ENCODE measurements at places on chromosomes 2 and 18. TPM values are rescaled to one million over a fixed set of nuclear protein-coding genes. Genes with fewer than 3 reads are reported as not detected.

DNA sequence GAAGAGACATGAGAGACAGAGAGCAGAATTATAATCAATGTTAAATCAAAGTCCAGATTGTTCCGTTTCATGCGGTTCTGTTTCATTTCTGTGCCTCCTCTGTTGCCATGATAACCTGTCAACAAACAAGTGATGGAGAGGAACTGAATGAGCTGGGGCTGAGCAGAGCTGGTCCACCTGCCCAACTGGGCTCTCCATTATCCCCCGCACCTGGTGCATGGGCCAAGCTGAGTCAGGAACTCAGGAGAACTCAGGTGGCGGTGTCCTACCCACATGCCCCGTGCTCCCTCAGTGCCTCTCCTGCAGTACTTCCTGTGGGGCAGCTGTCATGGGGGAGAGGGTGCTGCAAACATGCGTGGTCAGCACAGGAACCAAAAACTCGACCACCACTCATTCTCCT is 178.8 kb downstream of the TTC32 start:
- no peak for DNase-seq

GRCh38 chr18:43642727-43643330 is 365.5 kb upstream of the SYT4 start:
- no peak for DNase-seq

DNA sequence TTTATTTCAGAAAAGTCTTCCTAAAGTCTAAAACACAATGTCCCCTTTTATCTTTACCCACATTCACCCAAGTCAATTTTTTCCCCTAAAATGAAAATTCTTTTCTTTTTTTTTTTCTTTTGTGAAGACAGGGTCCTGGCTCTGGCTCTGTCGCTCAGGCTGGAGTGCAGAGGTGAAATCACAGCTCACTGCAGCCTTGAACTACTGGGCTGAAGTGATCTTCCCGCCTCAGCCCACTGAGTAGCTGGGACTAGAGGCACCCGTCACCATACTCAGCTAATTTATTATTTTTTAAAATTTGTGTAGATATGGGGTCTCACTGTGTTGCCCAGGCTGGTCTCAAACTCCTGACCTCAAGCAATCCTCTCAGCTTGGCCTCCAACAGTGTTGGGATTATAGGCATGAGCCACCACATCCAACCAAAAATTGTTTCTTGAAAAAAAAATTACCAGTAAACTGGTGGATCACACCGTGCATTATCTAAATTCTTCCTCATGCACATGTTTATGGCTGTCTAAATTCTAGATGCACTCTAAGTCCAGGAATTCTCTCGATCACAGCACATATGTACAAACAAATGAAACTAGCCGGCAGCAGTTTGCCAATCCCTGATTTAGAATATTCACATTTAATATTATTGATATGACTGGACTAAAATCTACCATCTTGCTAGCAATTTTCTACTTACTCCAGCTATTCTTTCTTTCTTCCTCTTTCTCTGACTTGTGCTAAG is 56.8 kb downstream of the OLA1 start:
- DNase-seq = no peak

GRCh38 chr2:199488772-199489400 is 31.1 kb upstream of the SATB2 start:
- peak; percentile 34 for DNase-seq

GRCh38 chr2:66761826-66762225 is 326.9 kb downstream of the MEIS1 start:
- DNase-seq = no peak

DNA sequence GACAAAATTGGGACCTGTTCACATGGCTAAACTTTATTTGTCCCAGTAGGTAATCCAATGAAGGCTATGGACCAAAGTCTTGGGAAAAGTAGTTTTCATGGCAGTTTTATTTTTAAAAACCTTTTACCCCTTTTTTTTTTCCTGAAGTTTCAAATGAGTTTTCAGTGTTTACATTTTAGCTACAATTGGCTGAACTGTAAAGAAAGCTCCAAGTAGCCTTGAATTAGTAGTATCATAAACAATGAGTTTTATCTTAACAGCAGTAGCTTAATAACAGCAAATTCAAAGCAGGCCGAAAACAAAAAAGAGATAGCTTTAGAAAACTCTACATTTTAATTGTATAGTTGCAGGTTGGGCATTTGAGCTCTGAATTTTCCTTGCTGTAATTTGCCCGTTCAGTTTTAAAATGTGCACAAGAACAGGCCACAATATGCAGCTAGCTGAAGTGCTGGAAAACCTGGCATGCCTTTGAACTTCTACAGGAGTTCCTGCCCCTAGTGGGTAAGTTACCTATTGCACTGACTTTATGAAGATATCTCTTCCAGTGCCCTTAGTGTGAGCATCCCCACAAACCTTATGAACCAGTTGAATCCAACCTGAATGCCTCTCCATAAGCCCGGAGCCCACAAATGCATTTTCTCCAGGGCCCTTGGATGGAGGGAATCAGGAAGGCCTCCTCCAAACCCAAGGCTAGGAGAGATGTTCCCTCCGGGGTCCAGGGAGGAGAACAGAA is 106.7 kb downstream of the XRCC5 start:
- DNase-seq = no peak

GRCh38 chr2:2698182-2699120 is 367.4 kb upstream of the MYT1L start:
- DNase-seq = no peak

- no peak for DNase-seq
These were observed 31.3 kb downstream of the DARS1 start for GRCh38 chr2:135954020-135954601.

DNA sequence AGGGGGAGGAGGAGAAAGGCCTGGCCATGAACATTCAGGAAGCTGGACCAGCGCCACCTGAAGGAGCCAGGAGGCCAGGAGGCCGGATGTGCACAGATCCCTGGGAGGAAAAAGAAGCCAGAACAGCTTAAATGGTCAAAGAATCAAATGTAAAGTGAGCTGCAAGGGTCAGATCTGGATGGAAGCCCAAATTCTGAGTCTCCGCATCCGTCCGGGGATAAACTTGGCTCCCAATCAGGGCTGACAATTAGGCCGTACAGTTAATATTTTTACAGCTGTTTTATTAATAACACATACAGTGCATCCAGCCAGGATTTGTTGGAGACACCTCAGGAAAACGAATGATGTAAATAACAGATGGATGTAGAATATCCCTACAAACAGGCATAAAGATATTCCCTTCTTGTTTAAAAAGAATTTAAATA is 495.1 kb upstream of the TCF4 start:
- DNase-seq = peak; percentile 76

DNA sequence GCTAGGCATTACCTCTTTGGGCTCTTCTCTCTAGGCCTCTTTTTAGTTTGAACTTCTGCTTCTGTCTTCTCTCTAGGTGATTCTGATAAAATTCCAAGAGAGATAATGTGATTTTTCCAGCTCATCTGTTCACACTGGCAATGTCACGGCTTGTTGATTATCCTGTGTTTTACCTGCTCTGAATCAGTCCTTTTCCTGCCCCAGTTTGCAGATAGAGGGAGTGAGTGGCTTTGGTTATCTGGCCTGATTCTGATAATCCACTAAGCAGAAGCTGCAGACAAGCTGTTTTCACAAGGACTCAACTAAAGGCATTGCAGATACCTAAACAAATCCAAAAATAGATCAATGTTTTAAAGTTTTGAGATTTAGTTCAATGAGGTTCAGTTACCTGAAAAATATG is 111.9 kb downstream of the DCC start:
- DNase-seq = no peak

DNA sequence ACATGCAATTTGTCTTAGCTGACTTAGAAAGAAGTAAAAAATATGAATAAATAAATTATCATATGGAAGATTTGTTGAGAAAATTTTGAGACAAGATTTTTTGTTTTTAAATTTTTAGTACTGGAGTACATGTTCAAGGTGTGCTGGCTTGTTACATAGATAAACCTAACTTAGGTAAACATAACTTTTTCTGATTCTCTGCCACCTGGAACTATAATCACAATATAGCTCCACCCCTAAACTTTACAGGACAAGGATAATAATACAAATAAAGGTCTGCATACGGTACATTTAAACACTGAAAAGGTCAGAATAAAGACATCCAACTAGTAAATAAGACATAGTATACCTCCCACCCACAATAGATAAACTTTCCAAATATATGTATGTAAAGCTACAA is 330.5 kb downstream of the LRRTM4 start:
- DNase-seq = no peak

DNA sequence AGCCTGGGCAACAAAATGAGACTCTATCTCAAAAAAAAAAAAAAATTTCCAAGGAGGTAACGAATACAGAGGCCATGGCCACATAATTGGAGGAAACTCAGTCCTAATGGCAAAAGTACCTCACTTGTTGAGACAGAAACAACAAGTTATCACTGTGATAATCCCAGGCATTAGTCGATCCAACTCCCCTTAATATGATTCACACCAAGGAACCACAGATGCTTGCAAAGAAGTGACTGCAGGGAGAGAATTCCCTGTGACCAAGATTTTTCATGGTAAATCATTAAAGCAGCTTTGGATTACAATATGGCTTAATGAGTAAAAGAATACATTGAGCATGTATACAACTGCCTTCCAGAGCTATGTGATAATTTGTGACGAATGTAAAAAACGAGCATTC is 80.4 kb upstream of the RNU4ATAC start:
- no peak for DNase-seq

- no peak for DNase-seq
These were observed 26.0 kb downstream of the PTPN2 start for GRCh38 chr18:12857991-12858544.

- DNase-seq = no peak
These were observed 83.4 kb downstream of the TPGS2 start for GRCh38 chr18:36745219-36745975.

DNA sequence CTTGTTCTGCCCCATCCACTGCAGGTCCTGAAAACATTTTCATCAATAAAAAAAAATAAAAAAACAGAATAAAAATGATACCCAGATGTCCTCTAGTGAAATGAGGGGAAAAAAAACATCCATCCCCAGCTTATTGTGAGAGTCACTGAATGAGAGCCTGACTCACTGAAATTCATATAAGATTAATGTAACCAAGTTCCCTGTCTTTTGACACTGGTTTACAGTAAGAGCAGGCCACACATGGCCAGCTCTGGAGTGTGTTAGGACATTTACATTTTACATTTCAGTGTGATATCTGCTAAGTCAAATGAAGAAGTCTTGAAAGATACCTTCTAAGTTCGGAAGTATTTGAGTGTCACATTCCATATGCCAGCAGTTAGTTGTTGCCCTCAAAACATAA is 21.1 kb upstream of the IL18R1 start:
- no peak for DNase-seq

DNA sequence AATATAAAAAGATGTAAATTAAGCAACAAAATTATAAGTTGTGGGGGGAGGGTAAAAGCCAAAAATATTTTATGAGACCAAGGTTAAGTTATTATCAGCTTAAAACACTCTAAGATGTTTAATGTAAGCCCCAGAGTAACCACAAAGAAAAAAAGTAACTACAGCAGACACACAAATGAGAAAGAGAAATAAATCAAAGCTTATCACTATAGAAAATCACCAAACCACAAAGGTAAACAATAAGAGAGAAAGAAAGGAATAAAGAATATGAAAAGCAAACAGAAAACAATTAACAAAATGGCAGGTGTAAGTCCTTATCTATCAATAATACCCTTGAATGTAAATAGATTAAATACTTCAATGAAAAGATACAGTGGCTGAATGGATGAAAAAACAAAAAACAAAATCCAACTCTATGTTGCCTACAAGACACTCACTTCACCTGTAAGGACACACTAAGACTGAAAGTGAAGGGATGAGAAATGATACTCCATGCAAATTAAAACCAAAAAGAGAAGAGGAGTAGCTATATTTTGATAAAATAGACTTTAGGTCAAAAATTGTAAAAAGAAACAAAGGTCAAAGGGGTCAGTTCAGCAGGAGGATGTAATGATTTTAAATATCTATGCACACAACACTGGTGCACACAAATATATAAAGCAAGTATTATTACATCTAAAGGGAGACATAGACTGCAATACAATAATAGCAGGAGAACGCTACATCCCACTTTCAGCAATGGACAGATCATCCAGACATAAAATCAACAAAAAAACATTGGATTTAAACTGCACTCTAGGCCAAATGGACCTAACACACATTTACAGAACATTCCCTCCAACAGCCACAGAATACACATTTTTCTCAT is 80.7 kb downstream of the PTPN2 start:
- DNase-seq = no peak

- DNase-seq = no peak
These were observed 156.1 kb downstream of the DYSF start for GRCh38 chr2:71609441-71609840.

GRCh38 chr2:102975996-102976975 is 214.5 kb downstream of the TMEM182 start:
- peak; percentile 15 for DNase-seq

GRCh38 chr2:33441235-33441810 is 35.1 kb upstream of the RASGRP3 start:
- DNase-seq = peak; percentile 65

DNA sequence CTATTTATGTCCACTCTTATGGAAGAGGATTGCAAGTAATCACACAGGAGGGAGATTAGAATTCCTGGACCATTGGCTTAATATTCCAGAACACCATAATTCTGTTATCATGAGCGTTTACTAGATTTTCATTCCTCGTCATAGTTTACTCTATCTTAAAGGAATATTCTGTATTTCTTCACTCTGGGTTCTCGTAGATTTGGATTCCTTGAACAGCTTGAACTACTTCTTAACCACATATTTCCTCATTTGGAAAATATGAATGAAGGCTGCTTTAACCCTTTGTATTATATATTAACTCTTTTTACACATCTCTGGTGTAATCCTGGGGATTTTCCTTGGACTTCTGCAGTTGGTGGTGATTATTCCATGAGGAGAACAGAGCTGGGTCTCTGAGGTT is 46.3 kb upstream of the CCBE1 start:
- no peak for DNase-seq

DNA sequence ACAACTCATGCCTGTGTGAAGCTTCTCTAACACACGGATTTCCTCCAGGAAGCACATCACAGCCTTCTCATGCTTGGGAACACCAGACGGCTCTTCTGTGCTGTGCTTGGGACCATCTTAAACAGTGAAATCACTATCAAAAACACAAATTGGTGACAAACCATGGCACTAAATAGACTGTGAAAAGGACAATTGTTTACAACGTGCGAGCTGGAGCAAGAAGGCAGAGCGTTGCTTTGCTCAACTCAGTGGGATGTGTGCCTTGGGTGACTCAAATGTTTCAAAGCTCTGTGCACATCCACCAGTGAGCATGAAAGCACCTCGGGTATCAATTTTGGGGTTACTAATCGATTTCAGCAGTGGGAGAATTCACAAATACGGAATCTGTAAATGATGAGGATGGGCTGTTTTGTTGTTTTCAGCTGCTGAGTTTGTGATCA is 182.4 kb upstream of the ARL4C start:
- DNase-seq = no peak

GRCh38 chr2:46290078-46290477 is 7.1 kb upstream of the EPAS1 start:
- DNase-seq = no peak

GRCh38 chr2:203650860-203651613 is 55.4 kb upstream of the CD28 start:
- peak; percentile 29 for DNase-seq

GRCh38 chr2:232838406-232838874 is 31.6 kb upstream of the SNORC start:
- no peak for DNase-seq

ONECUT2 gene
- 0.03 TPM for total RNA-seq

ME2 gene
- 126 TPM for total RNA-seq

NXPH2 gene
- total RNA-seq = not detected

TCF7L1 gene
- 12.0 TPM for total RNA-seq

TTC39C gene
- 6.6 TPM for total RNA-seq

FAM110C gene
- total RNA-seq = 7.7 TPM

GCG gene
- not detected for total RNA-seq

FZD7 gene
- 34.3 TPM for total RNA-seq

SPAG16 gene
- 23.0 TPM for total RNA-seq
